ENCODE measurements at places on chromosomes 7 and 10. TPM values are rescaled to one million over a fixed set of nuclear protein-coding genes. Genes with fewer than 3 reads are reported as not detected.

DRGX gene
- total RNA-seq: not detected

ANKRD1 gene
- total RNA-seq: 436 TPM

CALY gene
- not detected for total RNA-seq

DNA sequence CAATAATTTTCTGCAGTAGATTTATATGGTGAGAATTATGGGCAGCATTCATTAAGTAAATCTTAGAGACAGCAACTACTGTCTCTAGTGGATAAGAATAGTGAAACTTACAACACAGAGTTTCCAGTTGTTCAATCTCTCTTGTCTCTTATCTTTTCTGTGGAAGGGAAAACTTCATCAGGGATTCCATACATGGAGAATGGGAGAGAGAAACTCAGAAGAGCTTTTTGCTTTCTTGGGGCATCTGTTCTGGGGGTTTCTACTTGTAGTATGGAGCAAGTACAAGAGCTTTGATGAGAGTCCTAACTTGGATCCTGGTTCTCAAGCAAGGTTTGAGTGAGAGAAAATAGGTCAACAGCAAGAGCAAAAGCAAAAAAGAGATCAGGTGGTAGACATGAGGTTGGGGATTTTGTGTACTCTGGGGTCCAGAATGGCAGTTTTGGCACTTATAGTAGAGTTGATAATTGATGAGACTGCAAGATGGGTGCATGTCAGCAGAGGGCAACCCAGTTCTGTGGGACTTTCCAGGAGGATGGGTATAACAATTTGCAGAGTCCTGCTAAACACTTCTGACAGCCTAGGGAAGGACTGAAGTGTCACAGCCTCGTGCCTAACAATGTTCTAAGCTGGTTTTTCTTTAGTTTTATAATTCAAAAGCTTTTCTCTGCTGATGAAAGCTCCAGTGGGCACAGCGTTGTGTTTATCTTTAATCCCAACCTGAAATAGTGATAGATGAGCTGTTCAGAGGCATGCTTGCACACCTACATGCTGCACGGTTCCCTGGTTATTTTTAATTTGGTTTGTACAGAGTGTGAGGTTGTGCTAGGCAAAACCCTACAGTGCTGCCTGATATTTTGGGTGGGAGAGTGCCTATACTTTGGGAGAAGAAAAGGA, 32.0 kb upstream of the STRIP2 start:
- DNase-seq: no peak

SEMA3A gene
- 6.6 TPM for total RNA-seq

- no peak for DNase-seq
These were observed 345.6 kb upstream of the LRGUK start for GRCh38 chr7:133781486-133782090.

DNA sequence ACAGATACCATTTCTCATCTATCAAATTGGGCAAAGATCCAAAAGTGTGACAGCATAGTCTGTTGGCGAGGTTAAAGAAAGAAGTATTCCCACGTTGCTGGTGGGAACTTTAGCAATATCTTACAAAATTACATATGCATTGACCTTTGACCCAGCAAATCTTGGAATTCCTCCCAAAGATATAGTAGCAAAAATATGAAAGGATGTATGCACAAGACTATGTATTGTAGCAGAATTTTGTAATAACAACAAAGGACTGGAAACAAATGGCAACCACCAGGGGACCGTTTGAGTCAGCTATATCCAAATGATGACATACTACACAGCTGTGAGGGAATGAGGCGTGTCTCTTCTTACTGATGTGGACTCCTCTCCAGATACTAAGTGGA, 50.2 kb downstream of the KCNH2 start:
- no peak for DNase-seq

GRCh38 chr7:95601316-95601715, 5.0 kb upstream of the PDK4 start:
- no peak for DNase-seq

EPHA1 gene
- not detected for total RNA-seq

BHLHA15 gene
- total RNA-seq: 0.68 TPM

FGFBP3 gene
- total RNA-seq: 0.93 TPM

DNA sequence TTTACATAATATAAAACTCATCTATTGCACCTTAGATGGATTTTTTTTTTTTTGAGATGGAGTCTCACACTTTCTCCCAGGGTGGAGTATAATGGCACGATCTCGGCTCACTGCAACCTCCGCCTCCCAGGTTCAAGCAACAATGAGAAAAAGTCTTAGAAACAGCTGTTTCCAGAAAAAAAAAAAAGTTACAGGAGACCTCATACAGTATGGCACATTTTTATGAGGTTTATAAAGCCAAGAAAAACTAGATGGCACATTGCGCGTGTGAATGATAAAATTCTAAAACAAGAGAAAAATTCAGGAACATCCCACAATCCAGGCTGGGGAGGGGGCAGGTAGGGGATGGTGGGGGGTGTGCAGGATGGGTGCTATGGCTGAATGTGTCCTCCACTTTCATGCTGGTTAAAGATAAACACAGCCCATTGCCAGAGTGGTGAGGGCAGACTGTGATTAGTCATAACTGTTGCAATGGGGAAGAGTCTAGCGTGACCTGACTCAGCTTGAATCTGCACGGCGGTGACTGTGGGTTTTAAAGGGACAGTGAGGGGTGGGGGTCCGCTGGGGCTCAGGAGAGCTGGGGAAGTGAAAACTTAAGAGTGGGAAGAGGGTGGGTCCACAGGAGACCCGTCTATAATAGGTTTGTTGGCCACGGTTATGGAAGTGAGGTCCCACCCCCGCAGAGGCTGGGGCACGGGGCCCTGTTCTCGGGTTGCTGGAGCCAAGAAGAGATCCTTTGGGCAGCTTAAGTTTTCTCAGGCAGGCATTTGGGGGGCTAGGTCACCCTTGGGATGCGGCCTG, 11.9 kb upstream of the LRRC27 start:
- no peak for DNase-seq

- peak; percentile 75 for DNase-seq
These were observed 84.6 kb upstream of the PDGFA start for GRCh38 chr7:604001-604883.
